ENCODE measurements at places on chromosomes 5 and 9.

DNA sequence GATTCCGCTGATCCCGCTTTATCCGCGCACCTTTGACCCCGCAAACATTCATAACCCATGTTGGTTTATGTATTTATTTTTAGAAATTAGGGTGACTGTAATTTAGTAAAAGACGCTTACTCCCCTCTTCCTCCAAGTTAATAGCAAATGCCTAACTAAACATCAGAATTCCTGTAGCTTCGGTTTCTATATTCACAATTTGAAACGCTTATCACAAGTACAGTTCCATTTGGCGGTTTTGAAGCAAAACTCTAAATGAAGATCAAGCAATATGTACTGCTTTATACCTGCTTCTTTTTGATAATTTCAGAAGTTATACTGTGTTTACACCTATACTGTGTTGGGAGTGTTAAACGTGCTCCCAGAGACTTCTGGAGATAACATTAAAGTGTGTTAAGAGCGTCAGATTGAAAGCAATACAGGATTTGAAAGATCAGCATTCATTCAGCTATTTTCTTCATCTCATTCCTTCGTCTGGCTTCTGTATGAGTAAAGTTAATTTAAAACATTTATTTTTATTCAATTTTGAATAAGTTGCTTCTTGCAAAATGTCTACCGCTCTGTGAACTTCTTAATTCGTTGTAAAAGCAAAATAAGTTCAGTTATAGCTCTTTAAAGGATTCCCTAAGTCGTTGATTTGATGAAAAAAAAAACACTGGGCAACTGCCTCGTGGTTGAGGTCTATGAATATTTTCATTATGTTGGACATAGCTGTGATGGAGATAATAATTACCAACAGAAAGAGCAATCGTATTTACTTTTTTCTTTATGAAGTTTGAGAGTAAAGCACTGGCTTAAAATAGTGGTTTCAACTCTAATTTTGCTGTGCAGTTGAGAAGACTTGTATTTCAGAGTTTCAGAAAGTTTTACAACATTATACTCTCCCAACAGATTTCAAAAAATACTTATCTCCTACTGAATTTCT, 2.5 kb downstream of the PRDM6 start:
- no peak for DNase-seq

DNA sequence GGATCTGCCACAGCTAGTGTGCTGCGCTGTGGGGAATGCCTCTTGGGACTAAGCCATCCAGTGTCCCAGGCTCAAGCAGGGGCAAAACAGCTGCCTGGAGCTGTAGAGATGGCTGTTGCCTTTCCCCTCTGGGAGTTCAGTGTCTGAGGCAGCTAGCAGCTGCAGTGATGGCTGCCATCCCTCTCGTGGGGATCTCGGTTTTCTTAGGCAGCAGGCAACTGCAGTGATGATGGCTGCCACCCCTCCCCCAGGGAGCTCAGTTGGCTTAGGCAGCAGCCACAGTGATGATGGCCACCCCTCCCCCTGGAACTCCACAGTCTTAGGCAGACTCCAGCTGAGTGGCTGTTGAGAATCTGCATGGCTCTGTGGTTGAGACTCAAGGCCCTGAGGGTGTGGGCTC, 1389.2 kb upstream of the NUDT12 start:
- DNase-seq: no peak

DNA sequence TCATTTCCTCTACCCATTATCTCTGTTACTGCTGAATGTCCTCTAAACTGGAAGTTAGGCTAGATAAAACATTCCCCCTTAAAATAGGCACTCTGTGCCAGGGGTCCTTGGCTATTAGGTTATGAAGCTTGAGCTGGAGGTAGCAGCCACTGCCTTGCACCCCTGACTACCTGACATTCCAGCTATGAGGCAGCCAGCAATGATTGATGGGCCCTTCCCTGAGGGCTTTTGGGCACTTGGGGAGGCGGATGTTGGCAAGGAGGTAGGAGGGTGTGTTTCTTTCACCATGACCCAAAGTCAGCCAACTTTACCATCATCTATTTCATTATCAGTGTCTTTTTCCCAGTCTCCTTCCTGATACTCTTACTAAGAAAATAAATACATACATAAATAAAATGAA, 17.1 kb downstream of the TARS1 start:
- no peak for DNase-seq

DNA sequence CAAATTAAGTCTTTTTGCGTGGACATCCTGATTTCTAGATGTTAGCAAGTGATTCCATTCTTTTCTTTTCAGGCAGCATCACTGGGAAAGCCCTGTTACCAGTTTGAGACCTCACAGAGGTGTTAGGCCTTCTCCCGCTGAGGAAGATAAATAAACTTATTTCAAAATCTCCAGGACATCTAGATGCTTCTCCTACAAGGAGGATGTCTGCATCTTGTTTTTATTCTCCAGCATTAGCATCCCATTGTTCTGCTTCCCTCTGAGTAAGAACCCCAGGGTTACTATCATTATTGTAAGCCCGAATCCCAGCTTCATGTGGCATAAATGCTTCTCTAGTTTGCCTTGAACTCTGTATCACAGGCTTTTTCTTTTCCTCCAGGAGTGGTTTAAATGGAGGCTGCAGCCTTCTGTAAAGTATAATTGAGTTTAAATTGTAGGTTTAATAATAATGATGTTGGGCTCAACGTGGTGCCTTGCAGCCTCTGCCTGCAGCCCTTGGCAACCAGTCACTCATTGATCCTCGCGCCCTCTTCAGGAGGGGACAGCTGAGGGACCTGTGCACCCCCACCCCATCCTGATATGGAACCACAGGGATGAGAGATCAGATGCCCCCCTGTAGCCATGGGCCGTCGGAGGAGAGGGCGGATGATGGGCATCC, 114.9 kb downstream of the PDZD2 start:
- no peak for DNase-seq

- no peak for DNase-seq
These were observed 86.4 kb downstream of the RCL1 start for GRCh38 chr9:4879115-4879558.

DNA sequence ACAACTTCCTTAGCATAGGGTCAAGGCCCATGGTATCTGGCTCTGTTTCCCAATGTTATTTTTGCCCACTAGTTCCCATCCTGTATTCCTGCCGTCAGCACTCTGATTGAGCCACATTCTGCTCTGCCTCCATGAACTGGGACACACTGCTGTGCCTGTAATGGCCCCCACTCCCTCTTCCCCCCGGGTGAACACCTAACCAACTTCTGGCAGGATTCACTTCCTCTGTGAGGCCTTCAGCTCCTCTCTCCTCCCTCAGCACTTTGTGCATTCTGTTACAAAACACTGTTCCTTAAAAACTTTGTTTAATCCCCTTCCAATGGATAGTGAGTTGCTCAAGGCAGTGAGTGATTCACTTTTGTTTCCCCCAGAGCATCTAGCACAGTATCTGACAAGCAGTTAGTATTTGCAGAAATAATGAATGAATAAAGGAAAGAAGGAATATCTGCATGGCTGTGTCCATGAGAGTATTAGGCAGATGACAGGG, 183.6 kb downstream of the EFNA5 start:
- DNase-seq: no peak

DNA sequence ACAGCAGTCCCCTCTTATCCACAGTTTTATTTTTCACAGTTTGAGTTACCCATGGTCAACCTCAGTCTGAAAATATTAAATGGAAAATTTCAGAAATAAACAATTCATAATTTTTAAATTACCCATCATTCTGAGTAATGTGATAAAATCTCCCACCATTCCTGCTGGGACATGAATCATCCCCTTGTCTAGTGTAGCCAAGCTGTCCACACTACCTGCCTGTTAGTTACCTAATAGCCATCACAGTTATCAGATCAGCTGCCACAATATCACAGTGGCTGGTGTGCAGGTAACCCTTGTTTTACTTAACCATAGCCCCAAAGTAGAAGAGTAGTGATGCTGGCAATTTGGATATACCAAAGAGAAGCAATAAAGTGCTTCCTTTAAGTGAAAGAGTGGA, 10.7 kb downstream of the PLGRKT start:
- DNase-seq: no peak

DNA sequence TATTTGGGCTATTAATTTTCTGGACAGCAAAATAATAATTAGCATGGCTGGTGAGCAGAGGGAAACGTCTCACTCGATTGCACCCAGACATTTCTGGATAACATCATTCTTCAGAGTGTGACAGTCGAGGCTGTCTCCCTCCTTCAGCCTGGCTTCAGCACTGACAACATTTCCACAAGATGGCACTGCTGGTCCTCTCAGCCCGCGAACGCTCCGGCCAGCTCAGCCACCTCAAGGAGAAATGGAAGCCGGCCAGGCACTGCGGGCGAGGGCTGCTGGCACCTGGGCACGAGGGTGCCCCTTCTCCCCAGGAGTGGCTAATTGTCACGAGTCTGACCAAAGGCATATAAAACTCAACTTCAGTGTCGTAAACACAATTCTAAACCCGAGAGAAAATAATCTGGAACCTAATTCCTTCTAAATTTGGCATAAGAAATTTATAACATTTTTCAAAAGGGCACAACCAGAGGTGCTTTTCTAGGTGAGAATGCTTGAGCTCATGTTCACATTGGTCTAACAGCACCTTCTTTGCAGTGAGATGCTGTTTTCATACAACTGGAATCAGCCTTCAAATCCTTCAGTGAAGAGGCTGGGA, 65.9 kb downstream of the DAP start:
- DNase-seq: no peak

- no peak for DNase-seq
These were observed 67.4 kb downstream of the CTSL start for GRCh38 chr9:87793292-87793691.

- DNase-seq: no peak
These were observed 169.6 kb upstream of the GNA14 start for GRCh38 chr9:77817590-77818311.

DNA sequence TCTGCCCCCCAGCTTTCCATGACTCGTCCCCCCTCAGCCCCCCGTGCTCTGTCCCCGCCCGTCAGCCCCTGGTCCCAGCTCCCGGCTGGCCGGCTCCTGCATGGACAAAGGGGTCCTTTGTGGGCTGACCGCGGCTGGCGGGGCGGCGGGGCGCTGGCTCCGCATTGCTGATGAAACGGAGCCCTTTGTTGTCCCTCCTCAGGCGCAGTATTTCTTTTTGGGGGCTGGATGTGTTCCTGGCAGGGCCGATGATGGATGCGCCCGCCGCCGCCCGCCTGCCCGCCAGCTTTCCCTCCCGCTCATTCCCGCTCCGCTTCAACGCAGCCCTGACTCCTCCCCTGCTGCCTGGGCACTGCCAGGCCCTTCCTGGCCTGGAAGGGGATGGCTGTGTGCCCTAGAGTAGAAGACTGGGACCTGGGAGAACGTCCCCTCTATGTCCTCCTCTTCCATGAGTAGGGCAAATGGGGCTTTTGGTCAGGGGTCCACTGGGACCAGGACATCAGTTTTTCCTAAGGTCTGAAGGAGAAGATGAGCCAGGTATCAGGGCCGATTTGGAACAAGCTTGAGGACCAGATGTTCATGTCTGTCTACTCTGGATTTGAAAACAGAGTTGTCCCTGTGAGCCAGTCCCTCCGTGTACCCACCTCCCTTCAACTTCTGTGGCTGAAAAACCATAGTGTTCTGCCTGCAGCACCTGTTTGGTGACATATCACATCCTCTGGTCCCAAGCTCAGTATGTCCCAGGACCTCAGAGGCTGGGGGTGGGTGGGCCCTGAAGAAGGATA, 29.0 kb downstream of the CXXC5 start:
- DNase-seq: no peak

DNA sequence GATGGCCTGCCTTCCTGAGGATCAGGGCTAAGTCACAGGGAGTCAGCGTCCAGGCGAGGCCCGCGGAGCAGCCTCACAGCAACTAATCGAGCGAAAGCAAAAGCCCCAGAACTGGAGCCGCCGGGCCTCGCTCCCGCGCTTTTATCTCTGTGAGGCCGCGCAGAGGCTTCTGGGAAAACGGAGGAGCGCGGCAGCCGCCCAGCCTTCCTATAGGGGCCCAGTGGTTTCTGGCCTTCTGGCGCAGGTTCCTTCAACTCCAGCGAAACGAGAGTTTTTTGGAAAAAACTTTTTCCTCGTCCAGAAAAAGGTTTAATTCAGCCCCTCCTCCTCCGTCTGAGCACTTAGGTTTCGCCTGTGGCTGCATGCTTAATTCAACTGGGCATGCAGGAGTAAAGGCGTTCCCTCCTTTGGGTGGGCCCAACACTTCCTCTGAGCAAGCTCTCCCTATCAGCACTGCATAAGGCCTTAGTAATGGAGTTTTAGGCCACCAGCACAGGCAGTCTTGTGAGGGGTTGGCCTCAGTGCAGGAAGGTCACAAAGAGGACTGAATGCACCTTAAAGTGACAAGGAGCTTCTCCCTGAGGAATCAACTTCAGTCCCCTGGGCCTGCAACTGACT, at the start of gene MEIKIN:
Gene MEIKIN, minus strand, starts transcription at position 113 of the 618 bp plus-strand sequence. CDS start 158 bp downstream, outside the sequence.
- no peak for DNase-seq

DNA sequence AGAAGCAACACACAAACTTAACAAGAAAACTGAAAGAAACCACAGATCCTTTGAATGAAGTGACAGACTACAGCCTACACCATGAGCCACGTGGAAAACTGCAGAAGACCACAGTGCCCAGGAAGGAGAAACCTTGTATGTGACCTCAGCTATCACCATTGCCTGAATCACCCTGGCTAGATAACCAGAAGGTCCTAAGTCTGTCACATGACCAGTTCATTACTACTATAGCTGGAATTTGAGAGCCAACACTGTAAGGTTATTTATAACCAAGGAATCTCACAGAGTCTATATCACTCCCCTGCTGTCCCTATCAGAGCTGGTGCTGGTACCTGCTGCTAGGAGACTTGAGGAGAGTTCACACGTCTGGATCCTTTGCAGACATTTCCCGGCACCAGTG, 90.3 kb upstream of the FBXL17 start:
- DNase-seq: no peak

- no peak for DNase-seq
These were observed 78.7 kb upstream of the PTPN3 start for GRCh38 chr9:109576762-109577161.

DNA sequence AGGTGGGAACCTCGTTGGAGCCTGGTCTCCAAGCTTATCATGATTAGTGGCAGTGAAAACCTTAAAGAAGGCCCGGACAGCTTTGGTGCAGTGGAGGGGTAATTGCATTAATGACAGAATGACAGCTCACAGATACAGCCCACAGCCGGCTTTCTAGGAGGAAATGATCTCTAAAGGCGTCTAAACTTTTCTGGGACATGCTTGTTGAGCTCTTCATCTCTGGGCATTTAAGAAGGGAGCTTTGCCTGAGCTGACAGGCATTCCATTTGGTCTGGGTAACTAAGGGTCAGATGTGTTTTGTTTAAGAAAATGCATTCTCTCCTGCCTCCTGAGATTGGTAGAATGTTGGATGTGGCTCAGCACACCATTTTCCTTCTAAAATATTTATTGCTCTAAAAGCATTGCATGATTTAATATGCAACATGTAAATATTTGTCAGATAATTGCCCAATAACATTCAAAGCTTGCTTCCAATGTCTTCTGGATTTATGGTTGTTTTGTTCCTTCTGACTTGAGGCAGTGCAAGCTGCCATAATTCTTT, 4.0 kb downstream of the ANKRD33B start:
- no peak for DNase-seq

All from T-helper 22 cell (primary cell).